ENCODE measurements at places on chromosomes 5 and 9. TPM values are rescaled to one million over a fixed set of nuclear protein-coding genes. Genes with fewer than 3 reads are reported as not detected.

Gene SPATA31D3
- total RNA-seq: not detected

Gene NIPAL4
- total RNA-seq: 0.19 TPM

Gene TOR1B
- total RNA-seq: 47.6 TPM

Gene SPATA9
- total RNA-seq: 0.53 TPM

Gene SNX24
- 22.3 TPM for total RNA-seq

Gene GPR151
- total RNA-seq: not detected

Gene SIT1
- not detected for total RNA-seq

Gene ARHGEF37
- total RNA-seq: 1.2 TPM

Gene PITX1
- 14.0 TPM for total RNA-seq
